ENCODE measurements at places on chromosomes 12 and 14. TPM values are rescaled to one million over a fixed set of nuclear protein-coding genes. Genes with fewer than 3 reads are reported as not detected.

DNA sequence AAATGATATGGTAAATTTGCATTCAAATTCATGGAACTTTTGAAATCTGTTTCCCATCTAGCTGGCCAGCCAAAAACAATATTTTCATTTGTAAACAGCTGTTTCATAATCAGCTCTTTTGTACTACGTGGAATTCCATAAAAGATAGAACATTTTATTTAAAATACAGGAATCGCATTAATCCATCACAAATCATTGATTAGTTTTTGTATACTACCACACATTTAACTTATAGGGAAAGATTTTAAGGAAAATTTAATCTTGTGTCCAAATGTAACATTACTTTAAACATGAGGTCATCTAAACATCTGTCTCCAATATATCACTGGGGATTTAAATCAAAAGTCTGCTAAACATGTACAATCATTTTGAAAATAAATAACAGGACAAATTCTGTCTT, 33.5 kb downstream of the SLC25A21 start:
- H3K27ac ChIP-seq = no peak overlapping the region
- no peak for DNase-seq
- no peaks in the 10 kb centered on the region for H3K4me1 ChIP-seq
- H3K27me3 ChIP-seq = no peaks in the 10 kb centered on the region

DNA sequence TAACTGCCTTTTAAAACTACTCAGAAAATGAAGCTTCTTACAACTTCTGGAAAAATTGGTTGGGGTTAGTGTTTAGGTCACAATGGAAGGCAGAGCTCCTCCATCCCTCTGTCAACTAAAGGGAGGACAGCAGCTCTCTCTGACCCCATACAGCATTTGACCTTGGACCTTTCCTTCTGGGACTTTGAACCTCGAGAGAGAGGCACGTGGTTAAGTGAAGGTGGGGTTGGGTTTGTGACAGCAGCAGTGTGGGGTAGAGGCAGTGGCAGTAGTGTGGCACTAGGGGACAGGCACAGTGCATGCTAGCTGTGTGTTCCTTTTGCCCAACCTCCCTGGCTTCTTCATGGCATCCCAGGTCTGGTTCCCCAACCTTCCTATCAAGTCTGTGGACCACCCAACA, 9.4 kb upstream of the C12orf75 start:
- H3K27me3 ChIP-seq = no peaks in the 10 kb centered on the region
- no peak overlapping the region for H3K4me3 ChIP-seq
- no peaks in the 10 kb centered on the region for H3K36me3 ChIP-seq
- no peak for DNase-seq
- H3K27ac ChIP-seq = no peak overlapping the region

The CLEC7A gene
- polyA plus RNA-seq = not detected

- H3K36me3 ChIP-seq = no peaks in the 10 kb centered on the region
- peak overlapping the region; percentile 73 for H3K27ac ChIP-seq
- peaks cover 8% of the 10 kb centered on the region for H3K4me1 ChIP-seq
Measured at GRCh38 chr14:52551696-52552062, 626 bp downstream of the TXNDC16 start.

- H3K36me3 ChIP-seq = no peaks in the 10 kb centered on the region
- H3K27ac ChIP-seq = no peak overlapping the region
- no peak overlapping the region for H3K4me3 ChIP-seq
- no peaks in the 10 kb centered on the region for H3K27me3 ChIP-seq
Measured at GRCh38 chr14:78959674-78960264, 789.6 kb downstream of the NRXN3 start.

GRCh38 chr14:100701314-100701713, 25.4 kb upstream of the DLK1 start:
- DNase-seq = no peak
- H3K4me3 ChIP-seq = no peak overlapping the region
- no peaks in the 10 kb centered on the region for H3K36me3 ChIP-seq
- no peaks in the 10 kb centered on the region for H3K27me3 ChIP-seq

- DNase-seq = no peak
- H3K4me3 ChIP-seq = no peak overlapping the region
- H3K4me1 ChIP-seq = no peaks in the 10 kb centered on the region
Measured at GRCh38 chr14:94601884-94602391, 10.3 kb upstream of the SERPINA3 start.

DNA sequence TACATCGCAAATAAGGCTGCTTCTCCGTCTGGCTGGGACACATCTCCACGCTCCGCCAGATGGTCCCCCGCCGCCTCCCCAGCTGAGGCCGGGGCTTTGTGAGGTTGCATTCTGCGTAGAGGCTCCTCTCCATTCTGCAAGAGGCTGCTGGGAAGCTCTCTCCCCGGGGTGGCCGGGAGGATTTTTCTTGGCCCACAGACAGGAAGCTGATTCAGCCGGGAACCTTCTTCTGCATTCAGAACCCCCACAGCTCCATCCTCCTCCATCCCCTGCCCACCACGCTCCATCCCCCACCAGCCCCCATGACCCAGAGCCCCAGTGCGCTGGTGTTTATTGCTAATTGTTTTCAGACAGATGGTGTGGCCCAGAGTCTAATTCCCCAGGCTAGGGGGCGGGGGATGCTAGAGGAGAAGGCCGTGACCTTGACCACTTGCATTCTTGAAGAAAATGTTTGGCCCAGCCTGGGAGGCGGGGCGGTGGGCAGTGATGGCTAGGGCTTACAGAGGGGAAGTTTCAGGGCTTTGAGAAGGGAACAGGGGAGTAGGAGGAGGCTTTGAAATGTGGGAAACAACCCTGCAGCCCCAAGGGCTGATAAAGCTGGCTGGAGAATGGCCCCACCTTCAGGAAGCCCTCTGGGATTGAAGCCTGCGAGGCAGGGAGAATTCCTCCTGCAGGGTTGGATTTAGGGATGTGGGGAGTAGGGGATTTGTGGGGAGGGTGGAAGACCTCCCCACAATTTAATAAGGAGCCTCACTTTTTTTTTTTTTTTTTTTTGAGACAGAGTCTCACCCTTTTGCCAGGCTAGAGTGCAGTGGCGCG, 88.5 kb upstream of the NCOR2 start:
- no peak for DNase-seq
- no peaks in the 10 kb centered on the region for H3K27me3 ChIP-seq

- H3K27ac ChIP-seq = no peak overlapping the region
- no peaks in the 10 kb centered on the region for H3K27me3 ChIP-seq
- no peaks in the 10 kb centered on the region for H3K36me3 ChIP-seq
Measured at GRCh38 chr12:97259098-97259497, 203.5 kb upstream of the RMST start.

The TSPAN8 gene
- not detected for polyA plus RNA-seq

DNA sequence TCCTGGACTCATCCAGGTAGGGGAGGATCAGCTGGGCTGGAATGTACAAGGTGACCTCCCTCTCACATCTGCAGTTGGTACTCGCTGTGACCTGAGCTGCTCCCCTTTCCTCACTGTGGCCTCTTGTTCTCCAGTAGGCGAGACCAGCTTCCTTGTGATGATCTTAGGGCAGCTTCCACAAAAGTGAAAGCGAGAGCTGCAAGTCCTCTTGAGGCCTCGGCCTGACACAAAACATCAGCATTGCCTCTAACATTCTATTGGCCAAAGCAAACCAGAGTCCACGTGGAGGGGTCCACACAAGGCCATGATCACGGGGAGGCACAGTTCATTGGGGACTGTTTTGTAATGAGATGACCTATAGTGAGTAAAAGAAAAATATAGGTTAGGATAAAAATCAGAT, 127.5 kb downstream of the SMOC1 start:
- H3K27me3 ChIP-seq = no peaks in the 10 kb centered on the region
- H3K4me3 ChIP-seq = no peak overlapping the region
- no peaks in the 10 kb centered on the region for H3K36me3 ChIP-seq
- no peak overlapping the region for H3K27ac ChIP-seq

DNA sequence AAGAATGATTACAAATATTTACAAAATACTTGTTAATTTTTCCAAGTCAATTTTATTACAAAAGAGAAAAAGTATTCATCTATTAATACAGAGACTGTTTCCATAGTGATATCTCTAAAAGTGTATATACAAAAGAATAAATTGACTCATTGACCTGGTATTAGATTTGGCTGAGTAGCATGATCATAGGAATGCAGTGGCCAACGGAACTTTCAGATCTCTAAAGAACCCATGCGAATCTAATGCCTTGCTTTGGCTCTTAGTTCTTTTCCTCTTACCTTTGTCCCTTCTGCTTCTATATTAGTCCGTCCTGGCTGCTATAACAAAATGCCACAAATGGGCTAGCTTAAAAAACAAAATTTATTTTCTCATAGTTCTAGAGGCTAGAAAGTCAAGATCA, 717.8 kb downstream of the TMTC2 start:
- H3K27ac ChIP-seq = no peak overlapping the region
- H3K4me1 ChIP-seq = no peaks in the 10 kb centered on the region
- DNase-seq = no peak
- H3K36me3 ChIP-seq = no peaks in the 10 kb centered on the region
- no peak overlapping the region for H3K4me3 ChIP-seq
- H3K27me3 ChIP-seq = no peaks in the 10 kb centered on the region

GRCh38 chr14:103806805-103807204, 40.6 kb downstream of the PPP1R13B start:
- peaks cover 30% of the 10 kb centered on the region for H3K4me1 ChIP-seq
- no peak overlapping the region for H3K27ac ChIP-seq
- no peaks in the 10 kb centered on the region for H3K36me3 ChIP-seq
- no peaks in the 10 kb centered on the region for H3K27me3 ChIP-seq
- peak; percentile 40 for DNase-seq

DNA sequence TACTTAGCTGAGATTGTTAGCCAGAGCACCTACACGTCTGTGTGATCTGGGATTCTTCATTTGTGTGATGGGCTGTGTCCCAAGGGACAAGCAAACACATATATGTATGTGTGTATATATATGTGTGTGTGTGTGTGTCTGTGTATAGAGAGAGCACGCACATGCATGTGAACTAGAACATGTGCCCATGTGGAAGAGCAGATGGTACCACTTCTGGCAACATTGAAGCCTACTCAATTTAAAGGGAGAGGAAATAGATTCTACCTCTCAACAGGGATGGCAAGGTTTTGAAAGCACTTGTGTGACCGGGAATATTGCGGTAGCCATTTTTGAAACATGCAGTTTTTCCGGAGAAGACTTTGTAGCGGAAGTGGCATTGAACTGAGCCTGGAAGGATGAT, 1.4 kb downstream of the TOMM20L start:
- no peaks in the 10 kb centered on the region for H3K27me3 ChIP-seq
- no peaks in the 10 kb centered on the region for H3K36me3 ChIP-seq
- H3K4me1 ChIP-seq = peaks cover 4% of the 10 kb centered on the region
- no peak for DNase-seq
- H3K4me3 ChIP-seq = no peak overlapping the region
- H3K27ac ChIP-seq = no peak overlapping the region

- no peak overlapping the region for H3K4me3 ChIP-seq
- H3K27ac ChIP-seq = peak overlapping the region; percentile 51
- DNase-seq = peak; percentile 67
- peaks cover 37% of the 10 kb centered on the region for H3K4me1 ChIP-seq
- no peaks in the 10 kb centered on the region for H3K27me3 ChIP-seq
- H3K36me3 ChIP-seq = no peaks in the 10 kb centered on the region
Measured at GRCh38 chr12:116336542-116337065, 59.1 kb upstream of the MED13L start.

DNA sequence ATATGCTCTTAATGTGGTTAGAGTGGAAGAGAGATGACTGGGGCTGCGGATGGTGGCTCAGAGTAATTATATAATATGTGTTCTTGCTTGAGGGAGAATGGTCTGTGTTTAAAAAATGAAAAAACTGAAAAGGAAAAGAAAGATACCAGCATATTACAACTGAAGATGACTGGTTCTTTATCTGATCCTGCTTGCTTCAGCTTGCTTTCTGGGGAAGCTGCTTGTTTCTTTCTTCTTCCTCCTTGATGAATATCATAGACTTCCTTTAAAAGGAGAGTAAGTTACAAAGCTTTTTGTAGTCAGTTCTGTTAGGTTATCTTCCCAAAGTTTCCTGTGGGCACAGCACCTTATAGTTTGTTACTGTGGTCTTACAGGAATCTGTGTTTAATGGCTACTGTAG, 210.9 kb downstream of the ERC1 start:
- H3K27me3 ChIP-seq = no peaks in the 10 kb centered on the region
- no peak for DNase-seq
- no peak overlapping the region for H3K4me3 ChIP-seq
- no peak overlapping the region for H3K27ac ChIP-seq
- H3K36me3 ChIP-seq = no peaks in the 10 kb centered on the region
- 0 out of 2 replicates have a peak, but pooled peaks cover 4% of the 10 kb centered on the region for H3K4me1 ChIP-seq

DNA sequence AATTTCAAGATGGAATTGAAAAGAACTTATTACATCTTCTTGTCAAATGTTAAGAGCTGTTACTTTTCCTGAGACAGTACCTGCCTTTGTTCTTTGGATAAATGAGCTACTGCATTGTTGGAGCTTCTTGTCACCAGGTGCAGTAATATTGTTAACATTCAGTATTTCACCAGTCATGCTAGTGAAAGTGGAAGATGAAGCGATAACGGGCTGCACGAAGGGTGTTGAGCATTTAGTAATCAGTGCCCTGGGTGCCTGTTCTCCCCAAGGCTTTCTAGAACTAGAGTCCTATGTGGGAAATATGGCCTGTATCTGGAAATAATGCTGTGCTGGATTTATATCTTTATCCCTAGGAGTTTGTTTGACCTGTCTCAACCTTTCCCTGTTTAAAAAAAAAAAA, 83.2 kb downstream of the PPP2R5C start:
- 0 out of 2 replicates have a peak overlapping the region, but pooled peaks have one; percentile 28 for H3K4me3 ChIP-seq
- DNase-seq = no peak
- peak overlapping the region; percentile 76 for H3K27ac ChIP-seq
- H3K4me1 ChIP-seq = peaks cover 46% of the 10 kb centered on the region
- H3K36me3 ChIP-seq = 0 out of 2 replicates have a peak, but pooled peaks cover 8% of the 10 kb centered on the region
- H3K27me3 ChIP-seq = no peaks in the 10 kb centered on the region

DNA sequence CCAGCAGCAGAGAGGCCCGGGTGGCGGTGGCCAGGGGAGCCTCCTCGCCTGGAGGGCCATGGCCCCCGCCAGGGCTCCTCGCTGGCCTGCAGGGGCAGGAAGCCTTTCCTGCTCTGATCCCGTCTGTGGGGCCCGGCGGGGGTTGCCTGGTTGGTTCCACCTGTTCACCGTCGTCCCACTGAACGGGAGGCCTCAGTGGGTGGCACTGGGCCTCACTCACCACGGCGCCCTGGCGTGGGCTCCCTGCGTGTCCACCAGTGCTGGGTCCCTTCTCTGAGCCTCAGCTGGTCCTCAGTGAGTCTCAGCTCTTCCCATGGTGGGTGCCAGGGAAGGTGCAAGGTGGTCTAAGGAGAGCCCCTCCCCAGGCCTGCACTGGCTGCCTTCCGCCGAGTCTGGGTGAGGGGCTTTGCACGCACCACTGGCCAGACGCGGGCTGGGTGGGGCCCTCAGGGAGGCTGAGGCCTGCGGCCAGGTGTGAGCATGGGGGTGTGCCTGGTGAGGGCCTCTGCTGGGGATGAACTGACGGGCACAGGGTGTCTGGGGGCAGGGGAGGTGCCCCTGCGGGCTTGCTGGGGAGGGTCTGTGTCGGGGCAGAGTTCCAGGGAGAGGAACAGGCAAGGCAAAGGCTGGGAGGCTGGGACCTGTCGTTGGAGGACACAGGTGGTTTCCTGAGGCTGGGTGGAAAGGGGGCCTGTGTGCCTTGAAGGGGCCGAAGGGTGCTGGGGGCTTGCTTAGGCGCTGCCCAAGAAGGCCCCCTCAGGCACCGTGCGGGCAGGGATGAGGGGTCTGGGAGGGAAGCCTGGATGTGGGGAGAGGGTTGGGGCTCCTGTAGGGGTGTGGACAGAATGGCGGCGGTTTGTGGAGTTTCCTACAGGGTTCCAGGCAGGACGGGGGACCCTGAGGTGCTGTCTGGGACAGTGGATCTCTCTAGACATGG, 339.8 kb downstream of the TMEM121 start:
- H3K27ac ChIP-seq = no peak overlapping the region
- no peaks in the 10 kb centered on the region for H3K27me3 ChIP-seq
- no peak for DNase-seq
- H3K4me1 ChIP-seq = no peaks in the 10 kb centered on the region
- H3K4me3 ChIP-seq = no peak overlapping the region

- H3K36me3 ChIP-seq = no peaks in the 10 kb centered on the region
- H3K27me3 ChIP-seq = no peaks in the 10 kb centered on the region
- no peak overlapping the region for H3K27ac ChIP-seq
- DNase-seq = no peak
- H3K4me1 ChIP-seq = no peaks in the 10 kb centered on the region
Measured at GRCh38 chr12:59650588-59651228, 54.9 kb downstream of the SLC16A7 start.

The FOXA1 gene
- polyA plus RNA-seq = not detected

The C1QL4 gene
- polyA plus RNA-seq = not detected
